ENCODE measurements at places on chromosomes 11 and 22.

DNA sequence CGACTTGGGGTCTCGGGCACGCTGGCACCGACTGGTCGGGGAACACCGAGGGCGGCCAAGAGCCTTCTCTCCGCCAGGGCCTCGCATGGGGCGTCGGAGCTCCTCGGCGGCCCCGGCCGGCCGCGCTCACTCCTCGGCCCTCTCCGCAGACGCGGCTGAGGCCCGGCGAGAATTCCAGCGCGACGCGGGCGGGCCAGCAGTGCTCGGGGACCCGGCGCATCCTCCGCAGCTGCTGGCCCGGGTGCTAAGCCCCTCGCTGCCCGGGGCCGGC lies 5.6 kb downstream of the TBX1 start:
- DNase-seq, result no peak

GRCh38 chr11:111602865-111603610 lies 789 bp downstream of the SIK2 start:
- DNase-seq, result no peak

- no peak for DNase-seq
These were observed 6.7 kb downstream of the CEP295 start for GRCh38 chr11:93668171-93668570.

DNA sequence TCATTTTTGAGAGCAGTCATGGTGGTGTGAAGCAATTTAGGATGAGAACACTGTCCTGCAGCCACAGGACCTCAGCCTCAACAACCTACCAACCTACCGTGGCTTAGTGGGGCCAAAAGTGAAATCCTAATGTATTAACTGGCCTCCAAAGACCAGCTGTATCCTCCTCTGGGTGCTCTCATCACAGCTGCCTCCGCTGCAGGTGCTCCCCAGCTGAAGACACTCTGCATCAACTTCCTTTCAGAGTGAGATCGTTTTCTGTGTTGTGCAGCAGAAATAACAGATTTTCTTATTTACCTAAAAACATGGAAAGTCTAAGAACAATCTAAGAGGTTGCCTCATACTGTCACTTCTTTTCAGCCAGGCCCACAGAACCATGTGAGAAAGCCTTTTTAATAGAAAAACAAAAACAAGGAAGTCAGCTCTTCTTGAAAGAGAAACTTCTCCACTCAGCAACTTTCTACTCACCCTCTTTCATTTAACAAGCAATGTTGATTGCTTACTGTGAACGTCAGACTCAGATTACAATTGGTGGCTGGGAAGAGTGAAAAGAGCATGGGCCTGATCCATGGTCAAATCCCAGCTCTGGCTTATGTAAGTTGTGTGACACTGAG lies 136.1 kb downstream of the TENM4 start:
- DNase-seq, result no peak

DNA sequence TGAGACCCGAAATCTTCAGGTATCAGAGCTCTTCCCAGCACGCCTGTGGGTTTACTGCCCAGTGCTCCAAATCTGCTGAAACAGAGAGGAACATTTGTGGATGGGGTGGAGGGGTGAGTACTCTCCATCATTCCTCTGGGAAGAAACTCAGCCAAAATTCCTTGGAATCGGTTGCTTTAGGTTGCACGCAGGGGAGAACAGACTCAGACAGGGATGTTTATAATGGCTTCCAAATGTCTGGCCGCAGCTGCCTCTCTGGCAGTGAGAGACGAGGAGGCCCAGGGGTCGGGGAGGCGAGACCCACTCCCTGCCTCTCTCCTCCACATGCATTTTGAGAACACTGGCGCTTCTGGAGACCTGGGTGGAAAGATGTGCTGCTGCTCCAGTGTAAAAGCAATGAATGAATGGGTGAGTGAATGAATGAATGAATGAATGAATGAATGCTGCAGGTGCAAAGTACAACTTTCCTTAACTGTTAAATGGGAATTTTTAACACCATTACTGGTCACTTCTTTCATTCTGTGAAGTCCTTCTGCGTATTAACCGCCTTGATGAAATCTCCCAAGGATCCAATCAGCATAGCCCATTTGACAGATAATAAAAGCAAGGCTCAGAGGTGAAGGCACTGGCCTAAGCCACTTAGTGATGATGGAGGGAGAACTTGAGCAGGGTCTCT lies 437.4 kb downstream of the MIAT start:
- no peak for DNase-seq

GRCh38 chr11:43267856-43268580 lies 43.8 kb upstream of the API5 start:
- DNase-seq, result no peak

DNA sequence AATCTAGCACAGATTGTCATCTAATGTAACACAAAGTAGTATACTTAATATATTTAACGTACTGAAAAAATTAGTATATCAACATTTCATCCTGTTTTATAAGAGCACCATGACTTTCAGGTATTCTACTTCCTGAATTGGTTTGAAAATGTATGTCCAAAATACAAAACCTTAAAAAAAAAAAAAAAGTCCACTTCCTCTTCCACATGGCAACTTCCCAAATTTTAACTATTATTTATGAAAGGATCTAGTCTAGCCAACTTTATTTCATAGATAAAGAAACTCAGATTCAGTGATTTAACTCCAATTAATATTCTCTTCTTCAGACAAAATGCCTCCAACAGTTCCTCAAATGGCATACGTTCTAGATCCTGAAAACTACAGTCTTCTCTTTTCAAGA lies 44.0 kb downstream of the PIK3C2A start:
- DNase-seq, result no peak

DNA sequence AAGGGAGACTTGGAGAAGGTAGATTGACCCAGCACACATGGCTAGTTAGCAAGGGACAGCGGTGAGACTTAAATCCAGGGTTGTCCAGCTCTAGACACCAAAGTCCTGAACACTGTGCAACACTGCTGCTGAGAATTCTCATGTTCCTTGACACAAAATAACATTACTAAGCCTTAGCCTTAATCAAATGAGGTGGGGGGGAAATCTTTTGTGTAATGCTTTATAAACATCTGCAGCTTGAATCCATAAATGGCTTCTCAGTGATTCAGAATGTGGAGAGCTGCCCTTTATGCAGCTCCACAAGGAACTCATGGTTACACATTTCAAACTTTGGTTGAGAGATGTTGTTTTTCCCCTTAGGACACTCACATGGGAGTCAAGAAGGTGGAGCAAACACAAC lies 80.0 kb downstream of the CD44 start:
- DNase-seq, result no peak

DNA sequence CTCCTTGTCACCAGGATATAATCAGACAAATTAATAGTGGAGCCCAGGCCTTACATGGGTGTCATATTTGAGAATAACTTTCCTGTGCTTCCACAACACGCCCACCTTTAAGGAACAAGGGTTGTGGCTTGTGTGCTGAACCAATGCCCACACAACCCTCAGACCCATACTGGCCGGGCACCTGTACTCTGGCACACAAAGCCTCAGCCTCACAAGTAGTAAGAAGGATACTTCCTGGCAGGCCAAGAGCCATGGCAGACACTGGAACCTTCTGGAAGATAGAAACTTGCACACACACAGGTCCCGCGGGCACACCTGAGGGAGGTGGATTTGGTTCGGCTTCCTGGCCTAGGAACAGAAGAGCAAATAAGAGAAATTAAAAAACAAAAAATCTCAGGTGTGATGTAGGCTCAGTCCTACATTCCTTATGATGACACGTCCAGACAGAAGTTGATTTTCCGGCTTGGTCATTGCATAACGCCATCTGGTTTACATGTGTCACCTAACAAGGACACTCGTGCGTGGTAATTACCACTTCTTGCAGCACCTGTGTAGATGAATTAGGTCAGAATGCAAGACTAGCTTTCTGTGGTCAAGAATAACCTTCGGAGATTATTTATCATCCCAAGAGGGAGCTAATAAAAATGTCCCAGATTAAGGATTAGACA lies 5.8 kb upstream of the BRD1 start:
- DNase-seq, result no peak

GRCh38 chr22:31866918-31867317 lies 77.4 kb upstream of the YWHAH start:
- no peak for DNase-seq

GRCh38 chr22:33829546-33830280 lies 90.6 kb downstream of the LARGE1 start:
- no peak for DNase-seq

DNA sequence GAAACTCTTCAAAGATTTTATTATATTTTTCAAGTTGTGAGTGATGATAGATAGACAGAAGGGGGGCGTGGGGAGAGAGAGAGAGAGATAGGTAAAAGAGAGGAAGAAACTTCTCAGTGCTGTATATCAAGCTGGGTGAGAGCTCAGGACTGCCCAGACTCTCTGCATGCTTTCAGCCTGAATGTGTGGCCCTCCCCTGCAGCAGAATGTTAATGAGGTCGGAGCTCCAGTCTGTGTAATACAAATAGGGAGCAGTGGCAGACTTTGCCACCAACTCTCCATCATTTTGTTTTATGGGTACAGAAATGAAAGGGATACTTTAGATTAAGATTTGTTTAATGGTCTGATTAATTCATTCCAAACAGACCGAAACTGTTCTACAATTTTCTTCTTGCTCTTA lies 752.8 kb downstream of the OPCML start:
- no peak for DNase-seq

GRCh38 chr11:10371926-10372641 lies 67.2 kb downstream of the ADM start:
- no peak for DNase-seq

- no peak for DNase-seq
These were observed 258.5 kb upstream of the PDGFD start for GRCh38 chr11:104422324-104422944.

DNA sequence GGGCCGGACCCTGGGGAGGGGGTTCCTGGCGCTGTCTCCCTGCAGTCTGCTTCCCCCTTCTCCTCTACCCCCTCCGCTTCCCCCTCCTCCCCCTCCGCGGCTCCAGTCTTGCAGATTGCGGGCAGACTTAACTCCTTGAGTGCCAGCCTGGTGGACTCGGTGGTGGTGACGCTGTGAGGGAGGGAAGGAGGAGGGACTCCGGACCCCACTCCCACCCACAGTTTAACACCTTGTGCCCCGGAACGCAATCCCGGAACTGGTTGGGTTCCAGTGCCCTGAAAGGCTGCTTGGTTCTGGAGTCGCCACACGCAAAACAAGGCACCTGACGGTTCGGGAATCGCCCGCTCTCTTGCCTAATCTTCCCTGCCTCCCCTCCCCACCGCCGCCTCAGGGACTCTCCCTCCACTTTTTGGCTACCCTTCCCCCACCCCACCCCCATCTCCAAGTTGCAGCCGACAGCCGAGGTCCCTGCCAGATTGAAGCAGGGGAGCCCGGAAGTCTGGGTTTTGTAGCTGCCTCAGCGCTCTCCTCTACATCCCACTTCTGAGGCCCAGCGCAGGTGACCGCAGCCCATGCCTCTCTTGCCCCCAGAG lies 3.9 kb upstream of the BCL9L start:
- no peak for DNase-seq

DNA sequence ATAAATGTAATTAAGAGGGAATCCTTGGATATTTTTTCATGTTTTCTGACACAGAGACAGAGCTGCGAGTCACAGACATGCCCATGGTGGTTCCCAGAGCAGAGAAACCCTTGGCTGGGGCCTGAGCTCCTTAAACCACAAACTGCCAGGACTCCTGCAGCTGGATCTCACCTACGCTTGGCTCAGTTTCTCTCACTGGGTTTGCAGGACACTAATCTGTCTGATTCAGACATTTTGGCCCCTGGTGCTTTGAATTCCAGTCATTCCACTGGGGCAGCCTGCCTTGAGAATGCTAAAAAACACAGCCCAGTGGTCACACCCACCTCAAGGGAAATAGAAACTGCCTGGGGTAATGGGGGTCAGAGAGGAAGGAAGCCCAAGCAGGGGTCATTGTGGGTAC lies 122.6 kb downstream of the CCDC81 start:
- DNase-seq, result no peak

DNA sequence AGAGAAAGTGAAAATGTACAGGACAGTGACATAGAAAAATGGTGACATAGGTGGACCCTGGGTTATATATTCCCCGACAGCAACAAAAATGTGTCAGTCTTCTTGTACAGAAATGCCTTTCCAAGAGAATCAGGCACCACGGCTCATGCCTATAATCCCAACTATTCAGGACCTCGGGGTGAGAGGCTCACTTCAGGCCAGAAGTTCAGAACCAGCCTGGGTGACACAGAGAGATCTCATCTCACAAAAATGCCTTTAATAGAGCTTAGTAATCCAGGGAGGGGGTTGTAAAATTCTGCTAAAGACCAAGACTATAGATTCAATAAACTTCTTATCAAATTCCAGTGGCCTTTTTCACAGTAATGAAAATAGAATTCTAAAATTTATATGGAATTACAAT lies 10.7 kb downstream of the ZNF195 start:
- DNase-seq, result no peak

DNA sequence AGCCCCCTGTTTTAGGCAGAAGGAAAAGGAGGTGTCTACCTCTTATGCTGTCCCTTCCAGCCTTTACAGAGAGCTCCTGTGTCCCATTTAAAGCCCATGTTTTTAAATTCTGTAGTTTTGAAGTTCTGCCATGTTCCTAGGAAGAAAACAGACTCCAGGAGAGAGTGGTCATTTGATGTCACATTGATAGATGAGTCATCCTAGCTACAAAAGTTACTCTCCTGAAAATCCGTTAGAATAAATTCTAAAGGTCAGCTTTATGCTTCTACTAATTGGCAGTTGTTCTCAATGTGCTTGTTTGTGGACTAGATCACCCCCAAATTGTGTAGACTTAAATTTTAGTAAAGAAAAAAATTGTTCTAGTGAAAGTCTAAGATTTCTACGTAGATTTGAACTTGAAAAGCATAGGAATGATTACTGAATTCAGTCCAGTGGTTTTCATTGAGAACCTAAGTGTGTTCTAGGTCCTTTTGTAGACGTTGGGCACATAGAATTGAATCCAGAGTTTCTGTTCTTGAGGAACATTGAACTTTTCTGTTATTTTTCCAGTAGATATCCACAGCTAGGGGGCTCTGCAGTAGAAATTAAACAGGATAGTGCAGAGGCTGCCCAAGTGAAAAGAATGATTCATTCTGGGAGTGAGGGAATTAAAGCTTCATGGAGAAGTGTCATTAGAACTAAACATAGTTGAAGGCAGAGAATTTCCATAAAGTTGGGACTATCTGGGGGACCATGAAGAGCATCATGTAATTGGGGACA lies 140.6 kb upstream of the RASSF10 start:
- no peak for DNase-seq

- no peak for DNase-seq
These were observed 901.4 kb upstream of the API5 start for GRCh38 chr11:42410251-42410955.

DNA sequence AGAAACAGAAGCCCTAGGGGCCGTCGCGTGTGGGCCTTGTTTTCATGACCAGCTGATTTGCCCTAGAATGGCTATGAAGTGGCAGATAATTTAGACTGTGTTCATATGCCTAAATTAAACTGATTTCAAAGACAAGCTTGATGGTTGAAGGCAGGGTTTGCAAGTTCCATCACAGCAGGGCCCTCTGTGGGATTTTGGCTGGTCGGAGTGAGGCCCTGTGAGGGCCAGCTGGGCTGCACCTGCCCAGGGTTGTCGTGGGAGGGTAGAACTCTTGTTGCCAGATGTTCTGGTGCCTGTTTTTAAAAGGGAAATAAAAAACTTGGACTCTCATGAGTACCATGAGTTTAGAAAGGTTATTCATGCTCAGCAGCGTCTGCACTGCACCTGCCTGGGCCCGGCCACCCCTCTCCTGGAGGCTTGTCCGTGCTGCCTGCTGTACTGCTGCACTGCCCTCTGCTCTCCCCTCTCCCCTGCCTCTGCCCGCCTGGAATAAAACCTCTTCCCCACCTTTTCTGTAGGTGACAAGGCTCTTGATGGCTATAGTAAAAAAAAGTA lies 44.1 kb downstream of the AP2A2 start:
- no peak for DNase-seq

- DNase-seq, result no peak
These were observed 358.3 kb downstream of the METTL15 start for GRCh38 chr11:28466506-28466905.

GRCh38 chr11:70080763-70081162 lies 2.6 kb downstream of the ANO1 start:
- DNase-seq, result no peak

Data from HFF-Myc (cell line).